ENCODE measurements at places on chromosomes 1 and 21.
A peak's percentile ranks its signal among the peaks of the same experiment; 100 is the strongest.

- DNase-seq: no peak
Observed at GRCh38 chr1:200869376-200869752, 3.4 kb upstream of the GPR25 start.

DNA sequence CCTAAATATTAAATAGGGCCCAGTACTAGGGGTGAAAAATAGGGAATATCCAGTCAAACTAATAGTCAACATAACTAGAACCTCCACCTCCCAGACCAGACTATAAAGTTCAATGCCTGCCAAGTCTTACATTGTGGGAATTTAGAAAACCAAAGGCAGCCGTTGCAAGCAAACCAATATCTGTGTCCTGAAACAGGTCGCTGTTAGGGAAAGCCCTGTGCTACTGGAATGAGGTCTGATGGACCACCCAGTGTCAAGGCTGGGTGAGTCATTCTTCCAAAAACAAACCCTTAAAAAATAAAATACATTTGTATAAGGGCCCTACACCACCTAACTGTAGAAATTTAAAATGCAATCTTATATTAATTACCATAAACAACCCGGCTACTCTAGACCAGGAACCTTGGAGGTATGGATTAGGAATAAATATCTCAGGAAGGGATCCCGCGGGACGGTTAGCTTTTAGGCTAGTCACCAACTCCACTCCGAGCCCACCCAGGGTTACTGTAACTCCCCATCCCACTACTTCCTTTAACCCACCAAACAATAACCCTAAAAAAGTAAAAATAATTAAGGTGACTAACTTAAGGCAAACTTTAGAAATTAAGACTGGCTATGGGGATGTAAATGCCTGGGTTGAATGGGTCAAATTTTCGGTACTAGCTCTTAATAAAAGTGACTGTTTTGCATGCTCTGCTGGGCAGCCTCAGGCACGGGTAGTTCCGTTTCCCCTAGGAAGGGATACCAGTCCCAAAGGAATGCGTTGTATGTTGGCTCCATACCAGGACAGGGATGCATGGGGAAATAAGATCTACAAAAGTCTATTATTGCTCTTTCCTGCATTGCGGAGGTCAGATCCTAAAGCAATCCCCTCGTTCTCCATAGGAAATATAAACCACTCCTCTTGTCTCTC, 65.4 kb upstream of the TLR5 start:
- DNase-seq: no peak

DNA sequence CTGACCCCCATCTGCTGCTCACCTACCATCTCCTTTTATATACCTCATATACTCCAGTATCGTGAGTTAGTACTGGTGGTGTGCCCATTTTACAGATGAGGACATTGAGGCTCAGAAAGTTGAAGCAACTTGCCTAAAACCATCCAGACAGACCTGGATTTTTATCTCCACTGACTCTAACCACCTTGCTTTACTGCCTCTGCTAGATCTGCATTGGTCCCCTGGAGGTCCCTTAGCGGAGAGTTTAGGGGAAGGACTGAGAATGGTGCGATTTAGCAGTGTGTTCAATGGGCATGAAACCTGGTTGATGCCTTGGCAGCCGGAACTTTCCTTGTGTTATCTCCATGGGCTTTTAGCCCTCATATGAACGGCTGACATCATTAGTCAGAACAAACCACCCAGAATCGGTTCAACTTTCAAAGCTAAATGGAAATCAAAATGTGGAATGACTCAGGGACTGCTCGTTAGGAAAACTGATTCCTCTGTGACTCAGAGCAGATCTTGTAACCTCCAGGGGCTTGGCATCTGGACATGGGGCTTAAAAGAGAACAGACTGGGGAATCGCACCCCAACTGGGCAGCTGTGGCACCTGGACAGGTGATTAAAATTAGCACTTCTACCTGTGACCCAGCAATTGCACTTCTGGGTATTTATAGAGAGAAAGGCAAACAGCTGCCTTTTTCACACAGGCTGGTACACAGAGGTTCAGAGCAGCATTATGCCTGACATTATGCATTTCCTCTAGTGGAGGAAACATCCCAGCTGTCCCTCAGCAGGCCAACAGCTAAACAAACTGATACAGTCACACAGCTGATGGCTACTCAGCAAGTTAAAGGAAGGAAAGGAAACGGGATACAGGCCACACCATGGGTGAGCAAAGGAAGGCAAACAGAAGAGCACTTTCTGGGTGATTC, 25.3 kb downstream of the TMEM51 start:
- no peak for DNase-seq

- DNase-seq: no peak
Observed at GRCh38 chr1:200429221-200429751, 19.4 kb upstream of the ZNF281 start.

DNA sequence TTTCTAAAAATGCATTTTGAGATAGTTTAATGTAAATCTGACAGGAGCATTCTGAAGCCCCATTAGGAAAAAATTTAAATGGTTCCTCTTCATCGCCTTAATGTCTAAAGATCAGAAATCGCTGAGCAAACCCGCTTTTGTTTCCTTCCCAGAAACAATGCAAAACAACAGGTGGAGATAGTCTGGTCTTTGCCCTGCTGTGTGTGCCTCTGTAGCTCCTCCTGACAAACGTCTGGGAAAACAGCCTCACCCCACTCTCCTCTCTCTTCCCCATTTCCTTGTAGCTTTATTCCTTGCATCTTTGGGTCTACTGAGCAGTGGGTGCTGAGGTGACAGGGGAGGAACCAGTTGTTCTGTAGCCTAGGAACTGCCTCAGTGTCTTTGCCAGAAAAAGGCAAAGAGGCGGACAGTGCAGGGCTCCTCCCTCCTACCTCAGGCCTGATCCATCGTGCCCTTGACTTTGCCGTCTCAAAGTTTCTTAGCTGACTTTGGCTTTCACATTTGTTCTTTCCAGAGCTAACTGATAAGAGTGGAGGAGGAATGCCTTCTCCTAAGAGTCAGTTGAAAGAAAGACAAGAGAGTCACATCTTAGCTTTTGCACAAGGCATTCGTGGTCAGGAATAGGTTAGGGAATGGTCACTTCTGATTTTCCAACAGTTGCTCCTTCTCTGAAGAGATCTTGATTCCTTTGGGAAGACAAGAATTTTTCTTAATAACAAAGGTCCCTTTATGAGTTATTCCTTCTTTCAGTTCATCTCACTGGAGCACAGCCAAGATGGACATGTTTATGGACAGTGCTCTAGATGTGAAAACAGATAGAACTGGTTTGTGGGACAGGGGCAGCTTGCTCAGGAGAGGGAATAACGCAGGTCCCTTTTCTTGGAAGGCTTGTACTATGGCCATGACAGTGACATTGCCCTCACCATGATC, 24.9 kb downstream of the SYT11 start:
- no peak for DNase-seq

DNA sequence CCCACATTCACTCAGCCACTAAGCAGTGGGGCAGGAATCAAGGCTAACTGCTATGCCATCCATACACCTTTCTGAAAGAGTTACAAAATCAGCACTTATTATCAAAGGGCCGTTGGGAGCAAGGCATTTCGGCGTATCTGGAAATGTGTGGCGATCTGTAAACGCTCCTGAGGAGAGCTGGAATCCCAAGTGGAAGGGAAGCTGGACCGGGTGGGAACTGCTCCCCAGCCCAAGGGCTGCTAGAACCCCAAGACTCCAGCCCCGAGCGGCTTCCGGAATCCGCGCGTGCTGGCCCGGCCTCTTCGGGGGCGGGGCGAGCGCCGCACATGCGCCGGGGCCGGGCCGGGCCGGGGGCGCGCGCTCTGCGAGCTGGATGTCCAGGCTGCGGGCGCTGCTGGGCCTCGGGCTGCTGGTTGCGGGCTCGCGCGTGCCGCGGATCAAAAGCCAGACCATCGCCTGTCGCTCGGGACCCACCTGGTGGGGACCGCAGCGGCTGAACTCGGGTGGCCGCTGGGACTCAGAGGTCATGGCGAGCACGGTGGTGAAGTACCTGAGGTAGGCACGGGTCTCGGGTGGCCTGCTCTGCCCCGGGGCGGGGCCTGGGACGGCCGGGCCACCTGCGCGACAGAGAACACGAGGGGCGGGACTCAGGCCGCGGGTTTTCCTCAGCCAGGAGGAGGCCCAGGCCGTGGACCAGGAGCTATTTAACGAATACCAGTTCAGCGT, at the start of gene NAXE:
Gene NAXE, plus strand, starts transcription at position 345 of the 726 bp plus-strand sequence. Its CDS starts 29 bp downstream, at position 374.
- peak; percentile 35 for DNase-seq

DNA sequence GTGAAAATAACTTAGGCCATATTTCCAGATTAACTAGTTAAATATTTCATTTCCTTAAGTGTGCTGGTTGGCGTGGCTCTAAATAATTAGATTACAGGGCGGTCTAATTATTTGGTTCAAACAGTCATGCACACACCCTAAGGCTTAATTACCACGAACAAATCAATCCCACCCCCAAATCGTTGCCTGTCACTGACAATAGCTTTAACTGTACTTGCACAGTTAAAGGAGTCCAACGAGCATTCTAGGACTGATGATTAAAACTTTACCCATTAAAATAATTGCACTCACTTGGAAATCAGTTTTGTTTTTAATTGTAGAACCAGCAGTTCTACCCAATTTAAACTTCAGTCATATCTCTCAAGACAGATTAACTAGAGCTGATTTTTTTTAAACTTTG, 1.5 kb upstream of the POU2F1 start:
- no peak for DNase-seq

GRCh38 chr1:201122321-201122957, 4.5 kb downstream of the ASCL5 start:
- no peak for DNase-seq

DNA sequence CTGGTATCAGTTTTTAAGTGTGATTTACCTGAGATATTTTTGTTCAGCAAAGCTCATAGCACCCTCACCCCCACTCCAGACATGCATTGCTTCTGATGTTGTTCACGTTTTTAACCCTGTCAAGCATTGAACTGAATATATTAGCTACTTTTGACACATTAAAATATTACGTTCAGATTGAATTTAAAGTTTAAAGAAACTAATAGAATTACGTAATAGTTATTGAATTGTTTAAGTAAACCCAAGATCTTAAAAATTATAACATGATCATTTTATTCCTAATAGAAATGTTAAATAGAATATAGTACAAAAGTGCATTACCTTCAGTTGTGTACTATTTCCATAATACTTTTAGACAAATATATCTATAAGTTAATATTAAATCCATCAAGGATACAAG, 18.9 kb downstream of the GLRX2 start:
- DNase-seq: no peak

DNA sequence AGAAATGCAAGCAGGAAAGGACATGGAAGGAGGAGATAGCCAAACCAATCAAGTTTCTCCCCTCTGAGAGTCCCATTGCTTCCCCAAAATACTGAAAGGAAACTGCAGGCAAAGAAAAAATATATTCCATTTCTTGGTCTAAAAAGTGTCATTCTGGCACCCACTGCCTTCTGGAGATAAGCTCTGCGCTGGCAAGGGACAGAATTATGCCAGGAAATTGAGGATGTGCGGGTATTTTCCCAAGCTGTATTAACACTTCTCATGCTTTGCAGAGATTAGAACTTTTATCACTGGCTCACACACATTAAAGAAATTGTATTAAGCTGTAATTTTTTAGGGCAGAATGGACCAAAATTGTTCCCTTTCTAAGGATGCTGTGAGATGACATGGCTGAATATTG, 381.2 kb upstream of the DUSP10 start:
- no peak for DNase-seq

DNA sequence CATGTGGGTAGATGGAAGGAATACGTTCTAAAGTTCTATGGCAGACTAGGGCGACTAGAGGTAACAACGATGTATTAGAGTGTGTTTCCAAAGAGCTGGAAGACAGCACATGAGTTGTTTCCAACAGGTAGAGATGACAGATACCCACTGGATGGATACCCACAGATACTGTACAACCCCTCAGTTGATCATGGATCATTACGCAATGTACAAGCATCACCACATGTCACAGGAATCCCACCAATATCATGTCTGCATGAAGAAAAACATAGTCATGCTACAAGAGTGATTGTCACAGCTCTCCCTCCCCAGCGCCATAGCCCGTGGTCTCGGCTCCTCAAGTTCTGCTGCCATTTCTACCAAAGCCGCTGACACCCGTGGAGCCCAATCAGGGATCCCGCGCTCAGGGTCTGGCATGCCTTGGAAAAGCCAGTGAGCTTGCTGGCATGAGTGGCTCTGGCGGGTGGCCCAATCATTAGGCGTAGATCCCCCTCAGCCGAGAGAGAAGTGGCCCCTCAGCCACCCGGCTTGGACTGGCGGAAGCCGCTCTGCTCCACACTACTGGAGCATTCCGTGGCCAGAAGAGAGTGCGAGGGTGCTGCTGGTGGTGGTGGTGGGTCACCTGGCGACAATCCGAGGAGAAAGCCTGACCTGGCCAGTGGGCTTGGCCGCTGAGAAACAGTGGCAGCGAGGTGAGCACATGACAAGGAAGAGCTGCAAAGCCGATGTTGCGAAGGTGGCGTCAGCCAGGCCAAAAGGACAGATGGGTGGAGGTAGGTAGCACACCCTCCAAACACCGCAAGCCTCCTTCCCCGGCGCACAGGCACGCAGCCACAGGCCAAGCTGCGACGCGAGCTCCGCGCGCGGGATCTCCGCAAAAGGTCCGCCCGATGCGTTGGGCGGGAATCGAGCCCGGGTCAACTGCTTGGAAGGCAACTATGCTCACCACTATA, 65.7 kb upstream of the FCGR2A start:
- DNase-seq: no peak

DNA sequence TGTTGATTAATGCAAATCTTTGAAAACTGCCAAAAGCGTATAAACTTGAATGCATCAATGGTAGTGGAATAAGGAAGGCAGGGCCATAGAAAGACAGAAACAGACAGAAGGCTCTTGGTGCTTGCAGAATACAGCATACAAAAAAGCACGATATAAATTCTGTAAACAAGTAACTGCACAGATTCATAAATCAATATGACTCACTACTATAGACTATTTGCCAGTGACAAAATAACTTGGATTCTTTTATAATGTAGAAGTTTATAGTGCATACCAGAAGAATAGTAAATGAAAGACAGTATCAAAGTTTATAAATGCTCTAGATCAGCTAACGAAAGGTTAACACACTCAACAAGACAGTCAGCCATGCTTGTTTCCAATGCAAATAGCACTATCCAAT, 349.6 kb downstream of the PTBP2 start:
- no peak for DNase-seq

DNA sequence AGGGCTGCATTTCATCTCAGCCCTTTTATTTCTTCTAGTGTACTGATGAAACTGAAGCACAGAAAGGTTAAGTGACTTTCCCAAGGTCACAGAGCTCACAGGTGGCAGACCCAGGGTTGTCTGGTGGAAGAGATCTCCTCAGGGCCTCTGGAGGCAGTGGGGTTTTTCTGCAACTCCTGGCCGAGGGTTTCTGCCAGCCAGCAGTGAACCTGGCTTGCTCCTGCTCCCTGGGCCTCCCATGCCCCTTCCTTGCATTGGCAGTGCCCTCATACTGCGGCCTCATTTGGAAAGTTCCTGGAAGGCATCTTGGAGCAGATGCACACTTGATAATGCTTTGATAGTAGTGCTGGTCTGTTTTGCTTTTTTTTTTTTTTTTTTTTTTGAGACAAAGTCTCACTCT, 7.7 kb downstream of the GALNT2 start:
- DNase-seq: no peak

Measured in AML-193 (cell line).